ENCODE measurements at places on chromosomes 3 and 15.
A peak's percentile ranks its signal among the peaks of the same experiment; 100 is the strongest.

DNA sequence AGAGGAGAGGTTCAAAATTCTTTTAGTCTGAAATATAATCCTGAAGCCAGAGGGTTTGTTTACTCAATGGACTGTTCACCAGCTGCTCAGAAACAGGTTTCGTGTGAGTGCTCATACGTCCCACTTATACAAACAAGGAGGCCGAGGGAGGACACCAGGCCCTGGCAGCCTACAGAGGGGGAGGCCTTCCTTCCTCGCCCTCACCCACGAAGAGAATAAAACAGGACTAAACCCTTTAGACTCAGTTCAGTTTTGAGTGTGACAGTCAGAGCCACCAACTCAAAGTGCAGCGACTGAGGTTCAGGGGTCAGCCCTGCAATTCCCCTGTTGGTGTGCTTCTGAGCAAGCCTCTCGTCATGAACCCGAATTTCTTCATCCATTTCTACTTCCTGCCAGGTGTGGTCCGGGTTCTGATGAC lies 17.3 kb downstream of the FAM174B start:
- no peak for DNase-seq

- DNase-seq = no peak
Observed at GRCh38 chr3:155248531-155249187, 44.8 kb downstream of the STRIT1 start.

DNA sequence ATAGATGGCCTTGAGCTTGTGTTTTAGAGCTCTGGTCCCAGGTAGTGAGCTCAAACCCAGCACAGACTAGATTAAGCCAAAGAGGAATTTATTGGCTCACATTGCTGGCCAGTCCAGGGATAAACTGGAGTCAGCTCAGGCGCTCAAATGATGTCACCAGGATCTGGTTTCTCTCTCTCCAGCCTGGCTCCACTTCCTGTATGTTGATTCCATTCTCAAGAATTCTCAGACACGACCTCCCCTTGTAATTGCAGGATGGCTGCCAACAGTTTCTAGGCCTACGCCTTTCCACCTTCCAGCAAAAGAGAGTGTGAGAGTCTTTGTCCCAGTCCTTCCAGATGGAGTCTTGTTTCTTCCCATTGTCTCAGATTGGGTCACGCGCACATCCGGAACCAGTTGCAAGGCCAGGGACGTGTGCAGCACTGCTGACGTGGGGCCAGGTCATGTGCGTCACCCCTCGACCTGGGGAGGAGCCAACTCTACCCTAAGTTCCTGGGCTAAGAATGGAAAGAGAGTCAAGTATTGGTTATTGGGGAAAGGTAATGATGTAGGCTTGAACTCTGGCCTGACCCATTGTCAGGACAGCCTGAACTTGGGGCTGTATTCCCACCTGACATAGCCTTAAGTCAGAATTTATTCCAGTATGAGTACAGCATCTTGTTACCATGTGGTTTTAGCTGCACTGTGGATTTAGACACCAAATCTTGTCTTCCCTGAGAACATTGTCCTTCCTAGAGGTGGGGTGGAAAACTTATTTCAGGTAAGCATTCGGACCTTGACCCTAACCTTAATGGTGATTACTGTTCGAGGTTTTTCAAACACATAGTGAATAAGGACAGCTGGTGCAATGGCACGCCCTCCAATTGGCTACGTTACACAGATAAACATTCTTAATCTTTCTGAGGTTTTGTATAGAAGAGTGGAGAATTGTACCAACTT lies 31.6 kb downstream of the CACNA1D start:
- peak; percentile 15 for DNase-seq

- no peak for DNase-seq
Observed at GRCh38 chr3:33364060-33364459, 76.1 kb downstream of the UBP1 start.

DNA sequence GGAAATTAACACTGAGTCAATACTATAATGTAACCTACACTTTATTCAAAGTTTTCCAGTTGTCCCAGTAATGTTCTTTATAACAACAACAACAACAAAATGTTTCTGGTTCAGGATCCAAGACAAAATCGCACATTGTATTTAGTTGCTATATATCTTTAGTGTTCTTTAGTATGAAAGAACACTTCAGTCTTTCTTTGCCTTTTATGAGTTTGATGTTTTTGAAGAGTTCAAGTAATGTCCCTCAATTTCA lies 7.6 kb upstream of the GRAMD1C start:
- no peak for DNase-seq
